Right cardiac atrium (tissue), 5 donors: ENCODE measurements at places on chromosomes 11 and 22. TPM values are rescaled to one million over a fixed set of nuclear protein-coding genes. Genes with fewer than 3 reads are reported as not detected.

GRCh38 chr11:117589063-117589462, 208.0 kb downstream of the DSCAML1 start:
- no peak for DNase-seq

GRCh38 chr22:30605449-30606110, 1.4 kb upstream of the TCN2 start:
- peak; percentile 61 for DNase-seq

DNA sequence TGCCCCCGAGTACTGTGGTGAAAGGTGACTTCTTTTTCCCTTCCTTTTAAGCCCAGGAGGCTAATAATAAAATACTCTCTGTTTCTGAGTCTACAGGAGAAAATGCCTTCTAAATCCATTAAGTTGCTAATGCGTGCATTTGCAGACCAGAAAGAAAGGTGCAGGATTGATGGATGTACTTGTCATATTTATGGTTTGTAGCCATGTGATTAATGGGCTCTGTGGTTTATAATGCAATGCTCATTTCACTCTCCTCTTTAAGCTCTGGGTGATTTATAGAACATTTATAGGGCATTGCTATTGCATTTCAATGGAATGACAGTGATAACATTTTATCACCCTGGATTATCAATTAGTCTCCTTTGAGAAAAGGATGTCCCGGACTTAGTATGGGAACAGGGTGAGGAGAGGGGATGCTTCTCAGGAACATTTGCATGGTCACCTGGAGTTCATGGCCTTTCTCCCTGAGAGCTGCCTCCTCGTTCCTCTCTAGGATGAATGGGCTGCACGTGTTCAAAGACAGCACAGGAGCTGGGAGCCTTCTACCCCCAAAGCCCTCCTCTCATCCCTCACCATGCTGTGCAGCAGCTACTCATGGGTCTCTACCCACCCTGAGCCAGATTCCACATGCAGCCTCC, 82.8 kb upstream of the HMGXB4 start:
- DNase-seq: no peak

GRCh38 chr11:28619846-28620540, 511.8 kb downstream of the METTL15 start:
- DNase-seq: no peak

DNA sequence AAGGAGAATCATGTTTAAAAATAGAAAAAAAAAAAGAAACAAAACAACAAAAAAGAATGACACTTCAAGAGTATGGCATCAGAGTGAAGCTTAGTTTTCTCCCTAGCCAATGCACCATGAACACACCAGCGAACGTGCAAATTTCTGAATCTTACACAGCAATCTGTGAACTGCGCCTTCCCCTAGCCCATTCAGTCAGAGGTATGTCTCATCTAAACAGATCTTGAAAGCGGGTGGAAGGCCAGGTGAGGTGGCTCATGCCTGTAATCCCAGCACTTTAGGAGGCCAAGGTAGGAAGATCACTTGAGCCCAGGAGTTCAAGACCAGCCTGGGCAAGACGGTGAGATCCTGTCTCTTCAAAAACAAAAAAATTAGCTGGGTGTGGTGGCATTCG, 113.1 kb downstream of the MICAL3 start:
- DNase-seq: no peak

DNA sequence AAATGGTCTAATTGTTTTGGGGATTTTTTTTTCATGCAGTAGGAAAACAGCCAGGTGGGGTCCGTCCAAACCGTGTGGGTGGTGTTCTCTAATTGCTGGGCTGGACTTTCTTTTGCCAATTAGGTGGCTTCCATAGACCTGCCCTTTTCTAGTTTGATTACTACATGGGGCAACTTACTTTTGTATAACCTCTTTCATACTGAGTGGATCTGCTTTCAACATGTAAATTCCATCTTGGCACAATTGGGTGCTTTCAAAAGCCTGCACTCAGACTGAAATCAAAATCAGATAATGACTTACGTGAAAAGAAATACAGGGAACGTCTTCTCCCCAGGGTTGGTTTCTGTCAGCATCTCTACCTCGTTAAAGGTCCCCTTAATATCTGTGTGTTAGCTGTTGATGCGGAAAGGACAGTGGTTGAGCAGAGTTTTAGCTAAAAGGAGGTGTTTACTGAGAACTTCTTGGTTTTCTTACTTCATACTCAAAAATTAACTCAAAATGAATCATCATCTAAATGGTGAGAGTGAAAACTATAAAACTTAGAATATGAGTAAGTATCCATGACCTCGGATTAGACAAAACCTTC, 72.1 kb downstream of the BARX2 start:
- DNase-seq: no peak

GRCh38 chr22:23166841-23167616, 13.3 kb upstream of the BCR start:
- DNase-seq: no peak

DNA sequence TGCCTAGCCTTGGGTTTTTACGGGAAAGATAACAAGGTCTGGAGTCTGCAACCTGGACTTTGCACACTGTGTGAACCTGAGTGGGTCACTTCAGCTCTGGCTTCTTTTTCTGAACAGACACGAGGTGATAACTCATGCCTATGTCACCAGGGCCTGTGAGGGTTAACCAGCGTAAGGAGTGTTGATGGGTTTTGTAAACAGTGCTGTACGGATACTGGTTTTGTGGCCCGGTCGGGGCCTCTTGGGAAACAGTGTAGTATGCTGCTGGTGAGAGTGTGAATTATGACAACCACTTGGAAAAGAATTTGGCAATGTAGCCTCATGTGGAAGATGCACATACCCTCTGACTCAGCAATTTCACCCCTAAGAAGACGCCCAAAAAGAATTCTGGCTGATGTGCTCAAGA, 266.8 kb downstream of the MN1 start:
- peak; percentile 31 for DNase-seq

DNA sequence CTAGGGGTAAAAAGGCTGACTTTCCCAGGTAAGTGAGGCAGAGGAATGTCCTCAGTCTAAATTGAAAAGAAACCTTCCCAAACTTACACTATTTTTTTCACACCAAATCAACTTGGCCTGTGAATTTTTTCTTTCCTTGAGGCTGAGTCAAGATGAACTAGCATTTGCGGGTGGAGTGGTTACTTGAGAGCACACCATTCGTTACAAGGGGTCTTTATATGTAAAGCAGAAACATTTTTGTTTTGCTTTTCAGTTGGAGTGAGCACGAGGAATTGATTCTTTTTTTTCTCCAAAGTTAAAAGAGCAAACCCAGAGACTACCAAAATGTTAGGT, 36.4 kb downstream of the MAML2 start:
- DNase-seq: no peak

GRCh38 chr11:77117492-77117891, 10.6 kb upstream of the MYO7A start:
- DNase-seq: no peak

DNA sequence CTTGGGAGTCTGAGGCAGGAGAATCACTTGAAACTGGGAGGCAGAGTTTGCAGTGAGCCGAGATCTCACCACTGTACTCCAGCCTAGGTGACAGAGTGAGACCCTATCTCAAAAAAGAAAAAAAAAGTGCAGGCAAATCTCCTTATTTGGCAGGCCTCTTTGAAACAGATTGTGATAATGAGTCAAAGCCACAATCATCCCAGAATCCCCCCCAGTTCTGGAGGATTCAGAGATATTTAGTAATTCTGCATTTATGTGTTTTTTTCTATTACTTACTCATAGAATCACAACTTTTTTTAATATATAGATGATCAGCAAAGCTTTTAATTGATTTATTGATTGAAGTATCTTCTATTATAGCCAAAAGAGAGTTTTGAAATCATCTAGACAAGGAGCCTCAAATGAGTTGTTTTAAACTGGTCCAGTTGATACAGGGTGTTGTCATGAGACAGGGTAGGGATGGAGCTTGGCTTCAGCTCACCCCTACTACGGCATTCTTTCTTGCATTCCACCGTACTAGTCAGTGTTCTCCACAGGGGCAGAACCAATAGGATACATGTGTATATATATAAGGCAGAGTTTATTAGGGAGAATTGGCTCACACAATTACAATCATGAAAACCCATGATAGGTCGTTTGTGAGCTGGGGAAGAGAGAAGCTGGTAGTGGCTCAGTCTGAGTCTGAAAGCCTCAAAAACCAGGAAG, 39.3 kb upstream of the SORL1 start:
- DNase-seq: no peak

GRCh38 chr11:113724778-113725177, 18.7 kb upstream of the TMPRSS5 start:
- DNase-seq: no peak

GRCh38 chr11:116658876-116659535, 113.8 kb downstream of the BUD13 start:
- DNase-seq: no peak

DNA sequence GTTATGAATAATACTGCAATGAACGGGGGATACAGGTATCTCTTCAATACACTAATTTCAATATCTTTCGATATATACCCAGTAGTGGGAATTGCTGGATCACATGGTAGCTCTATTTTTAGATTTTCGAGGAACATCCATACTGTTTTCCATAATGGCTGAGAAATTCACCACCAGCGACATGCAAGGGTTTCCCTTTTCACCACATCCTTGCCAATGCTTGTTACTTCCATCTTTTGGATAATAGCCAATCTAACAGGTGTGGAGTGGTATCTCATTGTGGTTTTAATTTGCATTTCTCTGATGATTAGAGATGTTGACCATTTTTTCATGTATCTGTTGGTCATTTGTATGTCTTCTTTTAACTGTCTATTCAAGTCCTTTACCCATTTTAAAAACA, 5.9 kb downstream of the IL10RA start:
- no peak for DNase-seq

DNA sequence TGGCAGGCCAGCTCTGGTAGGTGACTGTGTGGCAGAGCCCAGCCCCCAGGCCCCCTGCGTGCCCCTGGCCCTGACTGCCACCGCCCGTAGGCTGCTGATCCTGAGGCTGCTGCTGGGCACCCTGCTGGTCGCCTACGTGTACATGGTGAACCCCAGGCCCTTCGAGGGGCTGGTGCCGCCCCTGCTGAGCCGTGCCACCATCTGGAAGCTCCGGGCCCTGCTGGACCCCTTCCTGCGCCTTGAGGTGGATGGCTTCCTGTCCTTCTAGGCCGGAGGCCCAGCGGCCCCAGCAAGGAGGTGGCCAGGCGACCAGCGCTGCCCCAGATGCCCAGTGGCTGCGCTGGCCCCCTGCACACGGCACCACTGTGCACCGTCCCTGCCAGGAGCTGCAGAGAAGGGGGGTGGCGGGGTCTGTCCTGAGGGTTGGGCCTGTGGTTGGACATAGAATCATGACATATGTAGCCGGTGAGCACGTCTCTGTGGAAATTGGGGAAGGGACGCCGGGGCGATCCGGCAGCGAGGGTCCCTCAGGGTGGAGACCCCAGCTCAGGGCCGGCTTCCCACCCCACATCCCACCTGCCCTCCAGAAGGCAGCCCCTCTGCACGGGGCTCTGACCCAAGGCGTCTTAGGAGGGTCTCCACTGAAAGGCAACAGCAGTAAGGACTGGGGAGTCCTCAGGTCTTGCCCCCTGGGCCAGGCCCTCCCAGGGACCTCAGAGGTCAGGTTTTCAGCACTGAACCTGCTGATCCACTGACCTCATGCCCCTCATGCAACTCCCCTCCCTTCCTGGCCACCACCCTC, 185.4 kb downstream of the IGLL1 start:
- DNase-seq: no peak

- DNase-seq: no peak
Observed at GRCh38 chr11:15918212-15918611, 438.1 kb downstream of the SOX6 start.

DNA sequence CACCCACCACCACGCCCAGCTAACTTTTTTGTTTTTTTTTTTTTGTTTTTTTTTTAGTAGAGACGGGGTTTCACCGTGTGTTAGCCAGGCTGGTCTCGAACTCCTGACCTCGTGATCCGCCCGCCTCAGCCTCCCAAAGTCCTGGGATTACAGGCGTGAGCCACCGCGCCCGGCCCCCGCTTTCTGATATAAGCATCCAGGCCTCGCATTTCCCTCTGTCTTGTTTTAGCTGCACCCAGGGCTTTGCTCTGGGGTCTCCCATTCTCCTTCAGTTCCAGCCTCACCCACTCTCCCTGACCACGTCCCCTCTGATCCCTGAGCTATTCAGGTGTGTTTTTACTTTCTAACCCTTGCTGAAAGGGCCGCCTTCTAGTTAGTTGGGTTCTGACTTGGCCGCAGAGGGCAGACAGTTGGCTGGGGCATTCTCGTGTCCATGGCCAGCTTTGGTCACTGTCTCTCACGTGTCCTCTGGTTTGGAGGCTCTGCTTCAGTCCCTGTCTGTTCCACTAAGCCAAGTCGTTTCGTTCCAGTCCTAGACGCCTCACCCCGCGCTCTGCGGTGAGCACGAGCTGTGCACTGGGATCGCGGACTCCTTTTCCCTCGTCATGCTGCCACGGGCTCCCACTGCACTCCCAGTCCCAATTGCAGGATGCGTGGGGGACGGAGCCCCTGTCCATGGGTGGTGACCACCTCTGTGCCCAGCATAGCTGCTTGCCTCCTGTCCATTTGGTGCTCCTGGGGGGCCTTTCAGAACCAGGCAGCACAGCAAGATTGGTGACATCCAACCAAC, 6.0 kb upstream of the TNNT3 start:
- no peak for DNase-seq

GRCh38 chr11:70298243-70298915, 27.9 kb downstream of the PPFIA1 start:
- DNase-seq: no peak

DNA sequence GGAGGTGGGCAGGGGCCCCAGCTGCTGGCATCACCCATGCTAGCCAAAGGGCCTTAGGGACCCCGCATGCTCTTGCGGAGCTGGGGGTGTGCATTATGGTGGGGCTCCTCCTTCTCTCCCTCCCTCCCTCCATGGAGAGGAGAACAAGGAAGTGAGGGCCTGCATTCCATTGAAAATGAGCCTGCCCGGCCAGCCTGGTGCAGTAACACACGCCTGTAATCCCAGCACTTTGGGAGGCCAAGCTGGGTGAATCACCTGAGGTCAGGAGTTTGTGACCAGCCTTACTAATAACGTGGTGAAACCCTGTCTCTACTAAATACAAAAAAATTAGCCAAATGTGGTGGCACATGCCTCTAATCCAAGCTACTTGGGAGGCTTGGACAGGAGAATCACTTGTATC, 22.4 kb downstream of the SNAP29 start:
- no peak for DNase-seq

The CAPRIN1 gene
- 121 TPM for total RNA-seq

The ARHGAP8 gene
- total RNA-seq: 0.26 TPM

The TPBGL gene
- total RNA-seq: 0.09 TPM

The POU2AF2 gene
- not detected for total RNA-seq

The PI4KA gene
- 50.9 TPM for total RNA-seq

The MUC6 gene
- not detected for total RNA-seq

The C2CD2L gene
- total RNA-seq: 9.1 TPM

The ANKK1 gene
- not detected for total RNA-seq

The SLC22A12 gene
- total RNA-seq: not detected

The CDCA5 gene
- 1.6 TPM for total RNA-seq

The LGR4 gene
- total RNA-seq: 50.6 TPM
